ENCODE measurements at places on chromosomes 16 and 17.

- DNase-seq: no peak
Observed at GRCh38 chr17:2730764-2731353, 18.6 kb downstream of the CCDC92B start.

DNA sequence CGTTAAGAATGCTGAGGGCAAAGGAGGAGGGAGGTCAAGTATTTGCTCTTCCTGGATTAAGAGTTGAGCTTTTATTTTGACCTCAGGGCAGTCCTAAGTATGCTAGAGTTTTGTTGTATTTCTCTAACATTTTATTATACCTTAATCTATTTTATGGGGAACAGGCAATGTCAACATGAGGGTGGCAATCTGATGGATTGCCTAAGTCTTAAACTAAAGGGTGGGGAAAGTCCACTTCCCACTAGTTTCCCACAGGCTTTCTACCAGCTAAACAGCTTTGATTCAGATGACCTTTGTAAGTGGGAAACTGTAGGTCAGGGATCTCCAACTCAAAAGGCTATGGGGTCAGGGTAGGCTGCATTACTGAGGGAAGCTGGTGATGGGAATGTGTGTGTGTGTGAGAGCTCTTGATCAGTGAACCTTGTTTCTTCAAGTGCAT lies 24.9 kb downstream of the HSD17B2 start:
- DNase-seq: no peak

DNA sequence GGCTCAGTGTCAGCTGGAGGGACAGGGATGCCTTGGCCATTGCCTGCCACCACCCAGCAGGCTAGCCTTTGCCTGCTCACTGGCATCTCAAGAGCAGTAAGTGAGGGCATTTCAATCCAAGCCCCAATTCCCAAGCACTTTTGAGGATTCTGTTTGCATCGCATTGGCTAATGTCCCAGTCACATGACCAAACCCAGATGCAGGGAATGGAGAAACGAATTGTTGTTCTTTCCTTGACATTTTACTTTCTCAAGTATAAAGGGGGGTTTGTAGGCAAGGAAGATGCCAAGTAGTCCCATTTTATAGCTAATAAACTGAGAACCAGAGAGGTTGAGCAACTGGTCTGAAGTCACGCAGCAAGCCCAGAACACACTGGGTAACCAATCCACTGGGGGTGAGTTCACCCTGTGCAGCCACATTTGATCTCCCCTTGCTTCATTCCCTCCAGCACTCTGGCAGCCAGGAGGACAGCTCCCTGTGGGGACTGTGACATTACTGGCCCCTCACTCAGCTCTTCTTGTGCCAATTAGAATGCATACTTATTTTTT lies 193.8 kb upstream of the CACNG3 start:
- DNase-seq: no peak

DNA sequence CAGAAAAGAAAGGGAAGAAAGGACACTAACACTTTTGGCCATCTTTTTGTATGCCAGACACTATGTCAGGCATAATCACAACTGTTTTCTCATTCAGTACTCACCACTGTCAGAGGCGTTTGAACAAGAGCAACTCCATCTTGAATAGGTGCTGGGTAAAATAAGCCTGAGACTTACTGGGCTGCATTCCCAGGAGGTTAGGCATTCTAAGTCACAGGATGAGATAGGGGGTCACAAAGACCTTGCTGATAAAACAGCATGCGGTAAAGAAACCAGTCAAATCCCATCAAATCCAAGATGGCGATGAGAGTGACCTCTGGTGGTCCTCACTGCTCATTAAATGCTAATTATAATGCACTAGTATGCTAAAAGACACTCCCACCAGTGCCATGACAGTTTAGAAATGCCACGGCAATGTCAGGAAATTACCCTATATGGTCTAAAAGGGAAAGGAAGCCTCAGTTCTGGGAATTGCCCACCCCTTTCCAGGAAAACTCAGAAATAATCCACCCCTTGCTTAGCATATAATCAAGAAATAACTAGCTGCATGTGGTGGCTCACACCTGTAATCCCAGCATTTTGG lies 14.9 kb upstream of the LYRM9 start:
- DNase-seq: no peak

GRCh38 chr17:63474174-63474573 lies 2.7 kb upstream of the ACE start:
- no peak for DNase-seq

GRCh38 chr17:82817947-82818346 lies 21.9 kb downstream of the ZNF750 start:
- no peak for DNase-seq

DNA sequence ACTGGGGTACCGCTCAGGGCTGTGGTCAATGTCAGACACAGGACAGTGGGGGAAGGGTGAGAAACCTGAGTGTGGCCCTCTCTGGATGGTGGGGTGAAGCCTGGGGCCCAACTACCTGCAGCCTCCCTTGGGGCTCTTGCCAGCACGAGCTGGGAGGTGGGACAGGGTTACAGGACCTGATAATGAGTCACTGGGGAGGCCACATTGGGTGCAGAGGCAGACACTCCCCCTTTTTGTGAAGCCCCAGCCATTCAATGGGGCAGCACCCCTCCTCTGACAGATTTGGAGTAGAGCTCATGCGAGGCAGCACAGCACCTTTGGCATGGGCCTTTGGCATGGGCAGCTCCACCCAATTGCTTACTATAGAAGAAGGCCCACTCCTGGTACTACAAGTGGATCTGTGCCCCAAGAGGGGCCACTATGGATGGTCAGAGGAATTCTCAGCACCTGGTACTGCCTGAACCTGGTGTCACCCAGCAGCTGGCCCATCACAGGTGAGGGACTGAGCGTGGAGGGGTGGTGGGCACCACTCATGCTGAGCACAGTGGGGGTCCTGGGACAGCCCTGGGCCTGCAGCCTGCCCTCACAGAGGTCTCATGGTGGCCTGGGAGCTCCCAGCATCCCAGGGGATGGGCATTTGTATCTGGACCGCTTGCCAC lies 45.2 kb upstream of the SMPD3 start:
- DNase-seq: no peak

GRCh38 chr16:27961296-27961620 lies 102.3 kb downstream of the GSG1L start:
- no peak for DNase-seq

GRCh38 chr17:45003877-45004276 lies 35.8 kb upstream of the C1QL1 start:
- DNase-seq: no peak

GRCh38 chr17:49612726-49613125 lies 37.1 kb downstream of the NXPH3 start:
- no peak for DNase-seq

- no peak for DNase-seq
Observed at GRCh38 chr17:70021726-70022125, 53.3 kb upstream of the KCNJ16 start.
